Activated T-helper 2 cell treated with anti-CD3 and anti-CD28 coated beads, Interferon-gamma antibody, Interleukin-2, Interleukin-4, amounts not matched to agents 10 μg/mL and 5 μg/mL and 100 μg/mL, durations not matched to agents 14 hours and 24 hours and 36 hours (primary cell): ENCODE measurements at places on chromosomes 13 and 19. TPM values are rescaled to one million over a fixed set of nuclear protein-coding genes. Genes with fewer than 3 reads are reported as not detected.
A peak's percentile ranks its signal among the peaks of the same experiment; 100 is the strongest.

DNA sequence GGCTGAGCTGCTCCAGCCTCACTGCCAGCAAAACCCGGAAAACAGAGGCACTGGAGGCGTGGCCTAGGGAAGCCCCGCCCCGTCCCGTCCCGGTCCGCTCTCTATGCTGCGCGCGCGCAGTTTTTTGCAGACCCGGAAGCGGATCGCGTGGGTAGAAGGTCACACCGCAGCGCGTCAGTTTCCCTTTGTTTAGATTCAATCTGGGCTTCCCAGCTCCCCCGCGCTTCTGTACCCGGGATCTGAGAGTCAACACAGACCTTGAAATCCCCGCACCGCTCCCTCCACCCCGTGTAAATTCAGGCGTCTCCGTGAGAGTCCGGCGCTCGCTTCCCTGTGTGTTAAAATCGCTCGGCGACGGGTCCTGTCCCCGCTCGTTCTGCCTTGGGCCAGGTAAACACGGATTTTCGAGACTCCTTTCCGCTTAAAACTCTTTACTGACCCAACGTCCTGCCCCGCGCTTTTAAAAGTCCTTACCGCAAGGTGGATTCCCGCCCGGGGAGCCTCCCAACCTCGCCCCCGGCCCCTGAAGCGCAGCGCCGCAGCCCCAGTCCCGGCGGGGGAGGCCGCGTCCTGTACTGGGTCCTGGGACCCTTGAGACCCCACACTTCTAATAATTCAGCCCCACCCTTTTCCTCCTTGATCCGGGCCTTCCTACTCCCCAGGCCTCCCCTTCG lies at the start of gene ZNF610:
Gene ZNF610 (plus strand): TSS at position 127 of the 674 bp plus-strand sequence. CDS start 12,930 bp downstream, outside the sequence.
- H3K27me3 ChIP-seq: no peaks in the 10 kb centered on the region
- H3K4me1 ChIP-seq: peaks cover 8% of the 10 kb centered on the region
- peak within 1 kb of the TSS; percentile 91 for H3K4me3 ChIP-seq
- peak; percentile 82 for DNase-seq

Gene HSD11B1L
- total RNA-seq: 2.0 and 2.5 TPM in 2 replicates

GRCh38 chr19:39238944-39239343 lies 5.9 kb downstream of the IFNL3 start:
- no peaks in the 10 kb centered on the region for H3K36me3 ChIP-seq
- peaks cover 11% of the 10 kb centered on the region for H3K4me1 ChIP-seq
- no peak overlapping the region for H3K27ac ChIP-seq

GRCh38 chr19:13277104-13277809 lies 127.0 kb downstream of the IER2 start:
- H3K27me3 ChIP-seq: peaks cover 1% of the 10 kb centered on the region
- H3K36me3 ChIP-seq: no peaks in the 10 kb centered on the region
- no peak overlapping the region for H3K4me3 ChIP-seq
- peaks cover 14% of the 10 kb centered on the region for H3K4me1 ChIP-seq
- H3K27ac ChIP-seq: peak overlapping the region; percentile 73
- peak; percentile 61 for DNase-seq

- H3K27ac ChIP-seq: peak overlapping the region; percentile 92
- H3K4me1 ChIP-seq: peaks cover 20% of the 10 kb centered on the region
- H3K36me3 ChIP-seq: peaks cover 7% of the 10 kb centered on the region
- peak; percentile 89 for DNase-seq
Measured at GRCh38 chr19:46856062-46857022, 4.5 kb upstream of the ARHGAP35 start.

GRCh38 chr19:13010038-13010991 lies 15.0 kb downstream of the NFIX start:
- no peak overlapping the region for H3K27ac ChIP-seq
- peaks cover 13% of the 10 kb centered on the region for H3K4me1 ChIP-seq

- no peak overlapping the region for H3K27ac ChIP-seq
- H3K36me3 ChIP-seq: peaks cover 17% of the 10 kb centered on the region
- H3K27me3 ChIP-seq: no peaks in the 10 kb centered on the region
- no peak for DNase-seq
- peaks cover 3% of the 10 kb centered on the region for H3K4me1 ChIP-seq
- H3K4me3 ChIP-seq: no peak overlapping the region
Measured at GRCh38 chr19:10706990-10707389, 5.8 kb downstream of the QTRT1 start.

DNA sequence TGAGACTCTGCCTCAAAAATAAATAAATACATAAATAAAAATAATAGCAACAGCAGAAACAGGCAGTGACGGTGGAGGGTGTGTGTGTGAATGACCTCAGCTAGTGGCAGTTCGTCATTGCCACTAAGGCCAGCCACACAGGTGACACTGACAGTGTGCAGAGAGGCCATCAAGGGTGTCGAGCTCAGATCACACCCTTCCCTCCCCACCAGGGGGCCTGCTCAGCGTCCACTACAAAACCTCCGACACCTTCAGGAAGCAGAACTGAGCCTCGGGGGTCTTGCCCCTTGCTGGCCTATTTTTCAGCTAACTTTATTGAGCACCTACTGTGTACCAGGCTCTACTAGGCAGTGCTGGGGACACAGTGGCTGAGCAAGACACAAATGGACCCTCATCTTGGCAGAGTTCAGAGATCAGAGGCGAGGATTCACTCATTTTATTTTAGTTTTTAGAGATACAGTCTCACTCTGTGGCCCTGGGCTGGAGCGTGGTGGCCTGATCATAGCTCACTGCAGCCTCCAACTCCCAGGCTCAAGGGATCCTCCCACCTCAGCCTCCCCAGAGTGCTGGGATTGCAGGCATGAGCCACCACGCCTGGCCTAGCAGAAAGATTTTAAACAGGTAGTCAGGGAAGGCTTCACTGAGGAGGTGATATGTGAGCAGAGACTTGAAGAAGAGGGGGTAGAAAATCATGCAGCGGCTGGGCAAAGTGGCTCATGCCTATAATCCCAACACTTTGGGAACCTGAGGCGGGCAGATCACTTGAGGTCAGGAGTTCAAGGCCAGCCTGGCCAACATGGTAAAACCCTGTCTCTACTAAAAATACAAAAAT lies 30.3 kb upstream of the SEMA6B start:
- H3K27me3 ChIP-seq: peaks cover 33% of the 10 kb centered on the region
- no peaks in the 10 kb centered on the region for H3K4me1 ChIP-seq

GRCh38 chr13:20118268-20119140 lies 42.3 kb downstream of the GJA3 start:
- H3K36me3 ChIP-seq: no peaks in the 10 kb centered on the region
- no peak overlapping the region for H3K27ac ChIP-seq
- DNase-seq: no peak
- peak overlapping the region; percentile 73 for H3K4me3 ChIP-seq
- peaks cover 13% of the 10 kb centered on the region for H3K27me3 ChIP-seq
- H3K4me1 ChIP-seq: peaks cover 16% of the 10 kb centered on the region

DNA sequence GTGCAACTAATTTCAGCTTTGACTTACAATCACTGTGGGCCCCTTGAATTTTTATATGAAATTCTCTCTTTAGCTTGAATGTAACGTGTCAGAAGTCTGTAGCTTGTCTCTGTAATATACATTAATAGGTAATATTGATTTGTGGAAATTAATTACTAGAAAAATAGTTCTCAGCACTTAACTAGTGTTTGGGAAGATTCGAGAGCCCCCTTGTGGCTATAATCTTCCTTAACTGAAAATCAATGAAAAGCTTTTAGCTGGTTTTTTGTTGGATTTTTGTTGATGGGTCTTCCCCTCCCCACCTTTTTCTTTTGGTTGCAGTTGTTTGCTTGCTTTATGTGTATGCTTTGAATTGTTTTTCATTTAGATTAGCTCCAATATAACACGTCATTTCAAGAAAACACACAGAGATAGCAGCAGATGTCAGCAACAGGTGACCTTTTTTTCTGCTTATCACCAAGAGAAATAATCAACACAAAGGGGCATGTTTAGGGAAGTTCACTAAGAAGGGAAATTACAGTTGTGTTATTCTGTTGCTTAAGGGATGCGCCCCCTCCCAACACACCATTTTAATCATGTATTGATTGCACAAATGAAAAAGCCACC lies 176.8 kb downstream of the OXGR1 start:
- no peak for DNase-seq
- H3K4me3 ChIP-seq: no peak overlapping the region
- H3K27me3 ChIP-seq: no peaks in the 10 kb centered on the region
- H3K27ac ChIP-seq: no peak overlapping the region

- no peak for DNase-seq
- no peaks in the 10 kb centered on the region for H3K36me3 ChIP-seq
- no peaks in the 10 kb centered on the region for H3K27me3 ChIP-seq
- H3K27ac ChIP-seq: no peak overlapping the region
- H3K4me3 ChIP-seq: no peak overlapping the region
Measured at GRCh38 chr13:107600971-107601370, 614.4 kb downstream of the LIG4 start.

GRCh38 chr19:28785971-28786370 lies 427.0 kb downstream of the UQCRFS1 start:
- H3K4me1 ChIP-seq: no peaks in the 10 kb centered on the region
- DNase-seq: no peak

Gene GPR183
- total RNA-seq: 143 and 147 TPM in 2 replicates

Gene PPP6R1
- 180 and 183 TPM in 2 replicates for total RNA-seq

DNA sequence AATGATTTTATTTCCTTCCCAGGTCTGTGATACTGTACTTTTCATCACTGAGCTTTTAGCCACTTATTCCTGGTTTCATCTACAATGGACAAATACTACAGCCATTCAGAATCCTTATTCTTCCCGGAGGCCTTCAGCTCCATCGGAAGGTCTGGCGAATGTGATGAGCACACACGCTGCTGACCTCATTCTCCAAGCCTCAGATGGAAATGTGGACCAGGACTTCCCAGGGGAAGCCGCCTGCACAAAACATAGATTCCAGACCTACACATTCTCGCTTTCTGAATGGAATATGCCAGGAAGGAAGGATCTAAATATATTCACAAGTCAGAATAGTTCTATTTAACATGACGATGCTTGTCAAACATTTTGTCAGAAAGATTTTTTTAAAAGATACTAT lies 75.6 kb downstream of the CDADC1 start:
- no peak overlapping the region for H3K27ac ChIP-seq
- H3K27me3 ChIP-seq: no peaks in the 10 kb centered on the region
- H3K4me3 ChIP-seq: no peak overlapping the region
- no peak for DNase-seq
- no peaks in the 10 kb centered on the region for H3K36me3 ChIP-seq
- peaks cover 1% of the 10 kb centered on the region for H3K4me1 ChIP-seq

DNA sequence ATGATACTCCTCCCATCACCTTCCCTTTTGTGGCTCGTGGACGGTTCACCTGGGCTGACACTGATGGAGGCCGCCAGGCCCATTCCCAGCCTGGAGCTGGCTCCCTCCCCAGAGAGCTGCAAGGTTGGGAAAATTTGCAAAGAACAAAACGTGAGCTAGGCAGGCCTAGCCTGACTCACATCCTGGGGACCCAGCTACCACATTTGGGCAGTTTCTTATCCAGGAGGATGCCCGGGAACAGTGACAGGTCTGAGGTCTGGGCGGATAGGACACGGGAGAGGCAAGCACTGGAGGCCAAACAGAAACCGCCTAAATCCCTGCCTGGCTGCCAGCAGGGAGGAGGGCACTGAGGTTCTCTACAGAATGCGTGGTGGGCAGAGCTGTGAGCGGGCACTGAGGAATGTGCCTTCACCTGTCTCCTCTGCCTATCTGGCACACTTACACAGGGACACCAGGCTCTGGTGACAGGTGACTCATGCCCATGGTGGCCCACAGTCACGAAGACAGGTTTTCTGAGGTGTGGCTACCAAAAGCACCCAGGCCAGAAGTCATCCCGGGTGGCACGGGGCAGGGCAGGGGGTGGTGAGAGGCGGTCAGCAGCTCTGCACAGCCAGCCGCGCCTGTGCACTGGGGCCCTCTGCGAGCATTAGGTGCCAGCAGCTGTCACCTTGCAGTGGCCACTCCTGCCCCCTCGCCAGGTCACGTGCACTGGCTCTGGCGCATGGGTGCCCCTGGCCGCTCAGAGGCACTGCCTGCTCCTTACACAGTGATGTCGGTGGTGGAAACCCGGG lies 23.2 kb downstream of the SH3GL1 start:
- H3K4me1 ChIP-seq: peaks cover 48% of the 10 kb centered on the region
- no peaks in the 10 kb centered on the region for H3K27me3 ChIP-seq
- peak overlapping the region; percentile 7 for H3K27ac ChIP-seq
- H3K4me3 ChIP-seq: no peak overlapping the region

GRCh38 chr19:1018932-1019615 lies 1.8 kb downstream of the TMEM259 start:
- no peaks in the 10 kb centered on the region for H3K27me3 ChIP-seq
- peak overlapping the region; percentile 91 for H3K4me3 ChIP-seq
- peak overlapping the region; percentile 46 for H3K27ac ChIP-seq
- H3K36me3 ChIP-seq: peaks cover 9% of the 10 kb centered on the region

- no peaks in the 10 kb centered on the region for H3K27me3 ChIP-seq
- no peak overlapping the region for H3K4me3 ChIP-seq
- DNase-seq: no peak
- H3K4me1 ChIP-seq: peaks cover 47% of the 10 kb centered on the region
Measured at GRCh38 chr19:34189199-34189916, 17.1 kb downstream of the LSM14A start.

DNA sequence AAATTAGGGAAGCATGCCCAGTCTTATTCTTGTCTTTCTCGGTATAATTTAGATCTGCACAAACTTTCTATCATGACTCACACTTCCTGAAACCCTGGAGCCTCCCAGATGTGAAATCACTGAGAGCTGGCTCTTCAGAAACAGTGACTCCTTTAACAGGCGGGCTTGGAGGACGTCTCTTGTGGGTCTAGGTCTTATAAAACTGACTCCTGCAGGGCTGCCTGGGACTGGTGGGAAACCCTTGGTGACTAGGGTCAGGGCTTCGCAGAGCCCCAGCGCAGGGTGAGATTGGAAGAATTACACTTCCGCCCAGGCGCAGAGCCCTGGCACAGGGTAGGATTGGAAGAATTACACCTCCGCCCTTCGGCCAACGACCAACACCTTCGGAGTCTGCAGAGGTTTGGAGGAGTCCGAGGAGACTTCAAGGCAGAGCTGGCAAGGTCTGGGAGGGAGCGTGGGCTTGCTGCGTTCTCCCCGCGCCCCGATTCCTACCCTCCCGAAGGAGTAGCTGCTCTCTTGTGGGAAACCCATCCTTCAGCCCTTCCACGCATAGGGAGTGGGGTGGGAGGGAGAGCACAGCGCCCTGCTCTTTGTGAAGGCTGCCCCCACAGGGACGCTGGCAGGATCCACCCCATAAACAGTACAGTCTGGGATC lies 43.4 kb upstream of the MAP3K10 start:
- no peaks in the 10 kb centered on the region for H3K27me3 ChIP-seq
- DNase-seq: no peak
- no peak overlapping the region for H3K27ac ChIP-seq
- no peak overlapping the region for H3K4me3 ChIP-seq

DNA sequence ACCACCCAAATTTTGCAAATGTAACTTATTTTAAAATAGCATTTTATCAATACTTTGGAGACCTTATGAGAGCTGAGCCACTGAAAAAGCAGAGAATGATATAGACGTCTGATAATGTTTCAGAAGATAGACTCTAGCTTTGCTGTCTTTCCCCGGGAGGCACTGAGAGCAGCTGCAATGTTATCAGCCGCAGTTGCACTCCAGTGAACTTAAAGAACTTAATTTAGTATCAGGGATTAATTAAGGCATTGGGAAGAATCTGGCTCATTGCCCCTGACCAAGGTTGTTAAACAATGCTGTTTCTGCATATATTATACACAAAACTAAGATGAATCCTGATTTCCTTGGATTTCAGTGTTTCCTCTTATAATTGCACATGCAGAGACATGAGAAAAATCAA lies 75.7 kb upstream of the SGCG start:
- no peak overlapping the region for H3K4me3 ChIP-seq
- no peak for DNase-seq
- H3K27me3 ChIP-seq: no peaks in the 10 kb centered on the region
- no peaks in the 10 kb centered on the region for H3K4me1 ChIP-seq
- H3K36me3 ChIP-seq: no peaks in the 10 kb centered on the region

Gene GET3
- total RNA-seq: 62.7 and 62.8 TPM in 2 replicates

GRCh38 chr19:50854636-50855410 lies at the start of gene KLK3:
Gene KLK3 (plus strand): TSS chr19:50854915. CDS start chr19:50854956, 41 bp downstream.
- no peak within 1 kb of the TSS for H3K4me3 ChIP-seq
- peaks cover 17% of the 10 kb centered on the region for H3K27me3 ChIP-seq
- no peaks in the 10 kb centered on the region for H3K36me3 ChIP-seq
- H3K27ac ChIP-seq: no peak within 1 kb of the TSS
